ENCODE measurements at places on chromosomes 13 and 19.

DNA sequence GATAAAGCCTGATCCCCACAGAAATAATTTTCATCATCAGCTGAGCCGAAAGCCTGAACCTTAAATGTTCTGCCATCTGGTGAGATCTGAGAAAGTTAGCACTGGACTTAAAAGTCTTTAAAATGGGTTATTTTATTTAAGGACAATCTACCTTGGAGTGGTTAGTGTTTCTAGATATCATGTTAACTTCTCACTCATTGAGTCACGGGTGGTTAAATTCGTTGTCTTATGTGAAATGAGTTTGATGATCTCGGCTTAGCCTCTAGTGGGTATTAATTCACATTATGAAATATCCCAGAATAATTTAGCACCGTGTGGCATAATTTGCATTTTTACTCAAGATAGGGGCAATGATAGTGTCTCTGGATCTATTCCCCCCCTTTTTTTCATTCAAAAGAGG lies 117.4 kb upstream of the ZNF536 start:
- H3K27ac ChIP-seq: no peak overlapping the region

DNA sequence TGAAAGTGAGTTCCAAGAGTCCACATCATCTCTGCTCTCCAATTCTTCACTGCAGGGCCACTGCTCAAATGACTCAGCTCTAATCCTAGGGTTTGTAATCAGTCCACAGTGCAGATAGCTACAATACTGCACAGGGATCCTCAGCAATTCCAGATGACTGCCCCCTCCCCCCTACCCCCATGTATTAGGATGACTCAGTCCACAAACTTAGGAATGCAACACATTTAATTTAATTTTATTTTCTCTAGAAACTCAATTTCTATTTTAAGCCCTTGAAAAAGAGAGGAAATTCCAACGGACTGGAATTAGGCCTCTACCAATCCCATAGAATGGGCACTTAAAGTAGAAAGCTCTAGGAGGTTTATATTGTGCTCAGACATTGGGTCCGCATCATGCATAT lies 173.8 kb upstream of the SOX21 start:
- H3K36me3 ChIP-seq: no peaks in the 10 kb centered on the region
- no peaks in the 10 kb centered on the region for H3K4me1 ChIP-seq
- no peak overlapping the region for H3K4me3 ChIP-seq
- no peak overlapping the region for H3K27ac ChIP-seq
- DNase-seq: no peak

DNA sequence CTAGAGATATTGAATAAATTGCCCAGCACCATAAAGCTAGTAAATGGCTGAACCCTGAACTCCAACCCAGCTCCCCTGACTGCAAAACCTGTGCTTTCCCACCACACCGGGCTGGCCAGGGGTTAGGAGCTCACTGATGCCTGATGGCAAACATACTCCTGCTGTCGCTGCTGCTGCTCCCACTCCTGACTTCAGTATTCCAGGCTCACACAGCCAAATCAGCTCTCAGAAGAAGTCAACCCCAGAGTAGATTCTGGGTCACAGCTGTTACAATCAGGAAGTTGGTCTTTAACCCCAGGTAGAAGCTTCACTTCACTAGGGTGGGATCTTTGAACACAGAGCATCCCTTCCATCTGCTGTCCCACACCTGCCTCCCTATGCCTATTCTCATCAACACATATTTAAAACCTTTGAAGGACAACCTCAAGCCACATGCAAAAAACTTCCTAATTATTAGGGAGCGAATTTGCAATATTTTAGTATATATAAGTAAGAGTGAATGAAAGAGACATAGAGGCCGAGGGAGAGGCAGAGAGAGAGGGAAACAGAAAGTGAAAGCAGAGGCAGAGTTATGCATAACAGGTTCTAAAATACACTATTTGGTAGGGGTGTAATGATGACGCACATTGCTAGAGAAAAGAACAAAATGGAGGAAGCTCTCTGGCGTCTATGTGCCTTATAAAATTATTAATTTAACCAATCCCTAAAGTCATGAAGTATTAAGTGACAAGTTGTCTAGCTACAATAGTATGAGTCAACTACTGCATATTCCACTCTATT lies 99.4 kb upstream of the SERP2 start:
- peak; percentile 82 for DNase-seq
- peak overlapping the region; percentile 89 for H3K27ac ChIP-seq
- peak overlapping the region; percentile 75 for H3K4me3 ChIP-seq
- peaks cover 37% of the 10 kb centered on the region for H3K4me1 ChIP-seq
- peaks cover 1% of the 10 kb centered on the region for H3K27me3 ChIP-seq

- H3K4me3 ChIP-seq: peak overlapping the region; percentile 95
- peaks cover 3% of the 10 kb centered on the region for H3K27me3 ChIP-seq
- peak; percentile 84 for DNase-seq
- peaks cover 48% of the 10 kb centered on the region for H3K4me1 ChIP-seq
- H3K27ac ChIP-seq: peak overlapping the region; percentile 97
Measured at GRCh38 chr13:29594303-29594709, 1.2 kb downstream of the SLC7A1 start.

DNA sequence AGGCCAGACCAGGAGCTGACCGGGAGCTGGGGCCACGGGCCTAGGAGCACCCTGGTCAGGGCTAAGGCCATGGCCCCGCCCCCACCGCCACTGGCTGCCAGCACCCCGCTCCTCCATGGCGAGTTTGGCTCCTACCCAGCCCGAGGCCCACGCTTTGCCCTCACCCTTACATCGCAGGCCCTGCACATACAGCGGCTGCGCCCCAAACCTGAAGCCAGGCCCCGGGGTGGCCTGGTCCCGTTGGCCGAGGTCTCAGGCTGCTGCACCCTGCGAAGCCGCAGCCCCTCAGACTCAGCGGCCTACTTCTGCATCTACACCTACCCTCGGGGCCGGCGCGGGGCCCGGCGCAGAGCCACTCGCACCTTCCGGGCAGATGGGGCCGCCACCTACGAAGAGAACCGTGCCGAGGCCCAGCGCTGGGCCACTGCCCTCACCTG lies 6.6 kb downstream of the SPHK2 start:
- no peak for DNase-seq
- H3K27me3 ChIP-seq: no peaks in the 10 kb centered on the region
- peaks cover 32% of the 10 kb centered on the region for H3K4me1 ChIP-seq
- no peak overlapping the region for H3K27ac ChIP-seq
- no peak overlapping the region for H3K4me3 ChIP-seq
- H3K36me3 ChIP-seq: peaks cover 31% of the 10 kb centered on the region

DNA sequence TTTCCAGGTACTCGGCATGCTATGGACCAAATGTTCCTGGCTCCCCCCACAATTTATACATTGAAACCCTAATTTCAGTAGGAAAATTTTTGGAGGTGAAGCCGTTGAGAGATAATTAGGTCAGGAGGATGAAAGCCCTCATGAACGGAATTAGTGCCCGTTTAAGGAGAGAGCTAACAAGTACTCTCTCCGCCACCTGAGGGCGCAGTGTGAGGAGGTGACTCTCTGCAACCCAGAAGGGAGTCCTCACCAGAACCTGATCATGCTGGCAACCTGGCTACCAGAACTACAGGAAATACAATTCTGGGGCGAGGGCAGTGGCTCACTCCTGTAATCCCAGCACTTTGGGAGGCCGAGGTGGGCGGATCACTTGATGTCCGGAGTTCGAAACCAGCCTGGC lies 397.8 kb downstream of the SLITRK5 start:
- DNase-seq: no peak
- no peaks in the 10 kb centered on the region for H3K4me1 ChIP-seq
- H3K4me3 ChIP-seq: no peak overlapping the region

DNA sequence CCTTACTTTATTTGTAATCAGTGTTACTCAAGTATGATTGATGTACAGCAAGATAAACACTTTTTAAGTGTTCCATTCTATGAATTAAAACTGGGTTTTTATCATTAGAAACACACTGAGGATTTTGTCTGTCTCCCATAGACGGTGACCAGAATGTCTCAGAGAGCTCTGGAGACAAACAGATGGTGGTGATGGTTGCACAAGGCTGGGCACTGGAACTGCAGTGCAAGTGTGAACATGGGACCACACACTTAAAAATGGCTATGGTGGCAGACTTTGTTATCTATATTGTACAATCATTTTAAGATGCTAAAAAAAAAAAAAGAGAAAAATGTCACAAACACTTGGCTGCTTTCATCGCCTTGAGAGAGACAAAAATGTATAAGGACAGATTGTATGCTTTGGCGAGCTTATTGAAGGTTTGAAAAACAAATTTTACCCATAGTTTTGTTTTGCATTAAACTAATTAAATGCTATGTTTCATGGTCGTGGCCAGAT lies 273.0 kb downstream of the SHISA2 start:
- no peaks in the 10 kb centered on the region for H3K36me3 ChIP-seq
- no peak overlapping the region for H3K4me3 ChIP-seq
- peaks cover 2% of the 10 kb centered on the region for H3K27me3 ChIP-seq
- no peak overlapping the region for H3K27ac ChIP-seq

GRCh38 chr19:9178901-9179300 lies at the start of gene OR7D2:
OR7D2 (plus strand) TSS chr19:9178979; CDS start chr19:9185782, 6,803 bp downstream.
- H3K27me3 ChIP-seq: no peaks in the 10 kb centered on the region
- no peak within 1 kb of the TSS for H3K4me3 ChIP-seq
- DNase-seq: no peak
- no peak within 1 kb of the TSS for H3K27ac ChIP-seq

DNA sequence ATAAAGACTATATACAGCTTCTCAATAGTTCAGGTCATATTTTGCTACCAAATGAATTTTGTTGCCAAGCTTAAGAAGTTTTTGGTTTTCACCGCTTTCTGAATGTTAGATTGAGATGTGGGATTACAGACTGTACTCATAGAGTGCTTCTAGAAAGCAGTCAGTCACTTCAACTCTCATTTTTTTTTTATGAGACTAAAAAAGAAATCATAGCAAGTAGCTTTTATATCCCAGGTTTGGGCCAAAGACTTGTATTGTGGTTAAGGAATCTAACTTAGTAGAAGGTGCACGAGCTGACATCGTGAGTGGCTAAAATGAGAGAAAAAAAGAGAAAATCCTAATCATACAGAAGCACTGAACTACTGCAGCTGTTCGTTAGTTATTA lies 2.2 kb upstream of the USPL1 start:
- peaks cover 30% of the 10 kb centered on the region for H3K4me1 ChIP-seq
- no peak overlapping the region for H3K27ac ChIP-seq
- DNase-seq: no peak
- H3K27me3 ChIP-seq: no peaks in the 10 kb centered on the region

DNA sequence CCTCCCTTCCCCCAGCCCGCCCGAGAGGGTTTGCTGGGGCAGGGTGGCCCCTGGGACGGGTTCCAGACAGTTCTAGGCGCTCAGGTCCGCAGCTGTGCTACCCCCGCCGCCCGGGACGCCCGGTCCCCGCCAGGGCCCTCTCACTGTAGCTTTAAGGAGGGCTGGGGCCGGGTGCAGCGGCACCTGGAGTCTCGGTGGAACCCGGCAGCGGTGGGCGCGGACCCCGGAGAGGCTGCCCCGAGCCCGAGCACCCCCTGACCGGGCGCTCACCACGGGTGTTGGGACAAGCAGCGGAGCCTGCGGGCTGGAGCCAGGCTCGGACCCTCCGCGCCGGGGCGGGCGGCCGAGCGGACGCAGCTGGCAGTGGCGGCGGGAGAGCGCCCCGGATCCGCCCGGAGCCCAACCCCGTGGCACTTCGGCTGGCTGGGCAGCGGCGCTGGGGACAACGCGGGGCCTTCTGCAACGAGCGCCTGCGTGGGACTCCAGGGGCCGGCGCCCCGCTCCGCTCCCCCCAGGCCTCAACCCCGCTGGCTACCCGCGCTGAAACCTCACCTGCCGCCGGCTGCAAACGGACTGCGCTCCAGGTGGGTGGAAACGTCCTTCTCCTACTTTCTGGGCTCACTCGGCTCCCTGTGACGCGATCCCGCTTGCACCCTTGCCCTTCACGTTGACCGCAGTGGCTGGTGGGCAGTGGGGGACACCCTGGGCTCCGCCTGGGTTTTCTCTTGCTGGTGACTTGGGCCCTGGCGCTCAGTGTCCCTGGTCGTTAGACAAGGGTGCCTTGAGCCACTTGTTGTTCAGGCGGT lies 81.1 kb downstream of the ZNF429 start:
- no peaks in the 10 kb centered on the region for H3K4me1 ChIP-seq
- no peak for DNase-seq
- no peaks in the 10 kb centered on the region for H3K27me3 ChIP-seq
- no peaks in the 10 kb centered on the region for H3K36me3 ChIP-seq
- no peak overlapping the region for H3K27ac ChIP-seq

GRCh38 chr19:10796653-10797052 lies 39.4 kb downstream of the TMED1 start:
- peaks cover 53% of the 10 kb centered on the region for H3K36me3 ChIP-seq
- DNase-seq: no peak
- H3K27me3 ChIP-seq: no peaks in the 10 kb centered on the region
- peaks cover 41% of the 10 kb centered on the region for H3K4me1 ChIP-seq
- H3K27ac ChIP-seq: peak overlapping the region; percentile 99
- peak overlapping the region; percentile 89 for H3K4me3 ChIP-seq

GRCh38 chr19:35122687-35123551 lies 7.3 kb downstream of the FXYD3 start:
- no peak overlapping the region for H3K4me3 ChIP-seq
- peaks cover 11% of the 10 kb centered on the region for H3K4me1 ChIP-seq
- peaks cover 2% of the 10 kb centered on the region for H3K27me3 ChIP-seq
- no peak for DNase-seq

DNA sequence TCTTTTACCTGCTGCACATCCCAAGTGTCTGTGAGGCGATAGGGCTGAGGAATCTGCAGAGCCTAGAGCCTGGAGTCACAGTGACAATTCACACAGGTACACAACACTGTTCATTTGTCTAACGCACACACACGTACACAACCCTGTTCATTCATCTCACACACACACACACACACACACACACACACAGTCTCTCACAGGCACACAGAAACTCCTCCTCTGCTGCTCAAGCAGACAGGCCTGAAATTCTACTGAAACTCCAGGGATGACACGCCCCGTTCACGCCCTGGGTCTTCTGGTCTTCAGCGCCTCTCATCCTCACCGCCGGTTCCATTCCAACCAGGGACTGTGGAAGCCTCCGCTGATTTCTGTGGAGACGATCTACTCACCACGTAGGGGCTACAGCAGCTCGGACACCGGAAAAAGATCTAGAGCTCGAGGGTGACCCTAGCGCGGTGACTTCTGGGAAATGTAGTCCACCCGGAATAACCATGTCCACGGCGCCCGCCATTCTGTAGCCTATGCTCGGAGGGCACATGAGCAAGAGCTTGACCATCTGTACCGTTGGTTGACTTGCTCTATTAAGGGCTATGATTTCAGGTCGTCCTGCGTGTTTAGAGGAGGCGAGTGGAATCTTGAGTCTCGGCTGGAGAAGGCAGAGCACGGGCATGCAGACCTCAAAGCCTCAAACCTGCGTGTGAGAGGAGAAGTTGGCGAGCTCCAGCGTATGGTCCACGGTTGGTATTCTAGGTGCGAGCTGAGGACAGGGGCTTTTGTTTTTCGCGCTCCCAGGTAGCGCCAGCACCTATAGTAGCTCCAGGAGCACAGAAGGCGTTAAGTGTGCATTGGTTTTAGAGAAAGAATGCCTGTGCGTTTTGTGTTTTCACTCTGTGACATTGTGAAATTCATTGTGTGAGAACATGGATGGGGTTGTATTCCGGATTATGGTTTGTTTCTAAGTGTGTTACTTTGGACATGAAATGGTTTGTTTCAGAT lies 33.4 kb downstream of the ZNF45 start:
- peaks cover 16% of the 10 kb centered on the region for H3K36me3 ChIP-seq
- DNase-seq: peak; percentile 89
- H3K27me3 ChIP-seq: no peaks in the 10 kb centered on the region
- peak overlapping the region; percentile 94 for H3K4me3 ChIP-seq

- H3K27ac ChIP-seq: no peak overlapping the region
- H3K36me3 ChIP-seq: no peaks in the 10 kb centered on the region
- H3K4me3 ChIP-seq: no peak overlapping the region
- no peak for DNase-seq
- no peaks in the 10 kb centered on the region for H3K4me1 ChIP-seq
Measured at GRCh38 chr13:94031609-94032008, 447.9 kb downstream of the DCT start.

- DNase-seq: no peak
- no peak overlapping the region for H3K4me3 ChIP-seq
- H3K27ac ChIP-seq: no peak overlapping the region
- H3K36me3 ChIP-seq: no peaks in the 10 kb centered on the region
Measured at GRCh38 chr19:32537580-32537979, 43.4 kb upstream of the PDCD5 start.

Measured in activated CD4-positive, alpha-beta T cell treated with anti-CD3 and anti-CD28 coated beads, Interleukin-2, amount 10 ng/mL, durations not matched to agents 24 days and 14 days (primary cell).